Natural killer cell treated with Interleukin-12 subunit alpha and Interleukin-12 subunit beta and Interleukin-15 and Interleukin-18, amount 100 ng/mL, for 72 hours (primary cell): ENCODE measurements at places on chromosomes 4 and X. TPM values are rescaled to one million over a fixed set of nuclear protein-coding genes. Genes with fewer than 3 reads are reported as not detected.

DNA sequence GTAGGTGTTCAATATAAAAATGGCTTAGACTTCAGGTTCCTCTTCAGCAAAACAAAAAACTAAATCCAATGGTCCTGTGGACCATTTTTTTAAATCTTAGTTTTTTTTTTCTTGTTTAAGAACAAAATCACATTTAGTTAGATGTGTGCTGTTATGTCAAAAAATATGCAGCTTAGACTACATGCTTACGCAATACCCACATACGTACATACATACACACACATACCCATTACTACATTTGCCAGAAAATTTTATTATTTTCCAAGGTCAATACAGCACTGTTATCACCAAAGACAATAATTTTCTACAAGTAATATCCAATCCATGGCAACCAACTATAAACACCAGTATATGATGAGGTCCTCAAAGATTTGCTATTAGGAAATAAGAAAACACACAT is 144.1 kb downstream of the PDGFC start:
- H3K4me1 ChIP-seq: no peaks in the 10 kb centered on the region
- no peak for DNase-seq
- H3K27me3 ChIP-seq: no peaks in the 10 kb centered on the region
- no peaks in the 10 kb centered on the region for H3K36me3 ChIP-seq
- H3K27ac ChIP-seq: no peak overlapping the region

DNA sequence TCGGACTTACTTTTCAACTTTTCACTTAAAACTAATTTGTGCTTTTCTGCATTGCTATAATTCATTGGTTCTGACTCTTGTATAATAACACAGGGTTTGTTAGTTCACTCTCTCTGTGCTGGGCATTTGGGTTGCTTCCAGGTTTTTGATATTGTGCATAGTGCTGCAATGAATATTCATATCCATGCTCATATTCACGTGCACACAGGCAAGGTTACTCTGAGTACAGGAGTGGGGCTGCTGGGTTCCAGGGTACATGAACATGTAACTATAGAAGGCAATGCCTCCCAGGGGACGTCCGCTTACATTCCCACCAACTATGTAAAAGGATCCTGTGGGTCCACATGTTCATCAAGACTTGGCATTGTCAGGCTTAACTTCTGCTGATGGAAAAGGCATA is 117.2 kb downstream of the ADGRA3 start:
- H3K4me3 ChIP-seq: no peak overlapping the region
- no peak for DNase-seq

GRCh38 chrX:30814978-30815377 is 74.1 kb downstream of the TAB3 start:
- no peak for DNase-seq
- H3K4me3 ChIP-seq: no peak overlapping the region
- no peaks in the 10 kb centered on the region for H3K4me1 ChIP-seq
- no peaks in the 10 kb centered on the region for H3K36me3 ChIP-seq
- H3K27ac ChIP-seq: no peak overlapping the region
- no peaks in the 10 kb centered on the region for H3K27me3 ChIP-seq

GRCh38 chr4:114251020-114251419 is 271.6 kb upstream of the ARSJ start:
- H3K36me3 ChIP-seq: no peaks in the 10 kb centered on the region
- no peaks in the 10 kb centered on the region for H3K4me1 ChIP-seq

DNA sequence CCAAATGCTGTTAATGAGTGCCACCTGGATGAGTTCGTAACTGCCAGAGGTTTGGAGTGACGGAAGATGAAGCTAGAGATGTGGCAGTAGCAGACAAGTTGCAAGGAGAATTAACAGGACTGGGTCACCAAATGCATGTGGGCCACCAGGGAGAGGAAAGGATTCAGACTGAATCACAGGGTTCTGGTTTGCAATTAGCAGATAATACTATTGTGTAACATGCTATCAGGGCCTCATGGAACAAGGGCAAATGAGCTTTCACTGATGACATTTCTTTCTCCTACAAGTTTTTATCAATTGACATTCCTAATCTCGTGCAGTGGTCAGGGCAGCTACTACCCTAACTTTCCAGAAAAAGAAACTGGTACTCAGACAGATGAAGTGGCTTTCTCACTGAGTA is 21.4 kb downstream of the GAB3 start:
- peaks cover 2% of the 10 kb centered on the region for H3K27me3 ChIP-seq
- peaks cover 14% of the 10 kb centered on the region for H3K36me3 ChIP-seq
- H3K27ac ChIP-seq: peak overlapping the region; percentile 99
- peak overlapping the region; percentile 83 for H3K4me3 ChIP-seq
- H3K4me1 ChIP-seq: peaks cover 80% of the 10 kb centered on the region
- DNase-seq: no peak

GRCh38 chrX:148542481-148543255 is 42.3 kb downstream of the AFF2 start:
- no peak overlapping the region for H3K27ac ChIP-seq
- H3K4me1 ChIP-seq: no peaks in the 10 kb centered on the region

GRCh38 chrX:70422851-70423341 is at the start of gene GDPD2:
TSS of gene GDPD2 (plus strand) at chrX:70423314. CDS start at chrX:70424985, 1,671 bp downstream.
- H3K4me1 ChIP-seq: no peaks in the 10 kb centered on the region
- H3K36me3 ChIP-seq: no peaks in the 10 kb centered on the region
- H3K4me3 ChIP-seq: no peak within 1 kb of the TSS
- no peaks in the 10 kb centered on the region for H3K27me3 ChIP-seq
- H3K27ac ChIP-seq: no peak within 1 kb of the TSS

DNA sequence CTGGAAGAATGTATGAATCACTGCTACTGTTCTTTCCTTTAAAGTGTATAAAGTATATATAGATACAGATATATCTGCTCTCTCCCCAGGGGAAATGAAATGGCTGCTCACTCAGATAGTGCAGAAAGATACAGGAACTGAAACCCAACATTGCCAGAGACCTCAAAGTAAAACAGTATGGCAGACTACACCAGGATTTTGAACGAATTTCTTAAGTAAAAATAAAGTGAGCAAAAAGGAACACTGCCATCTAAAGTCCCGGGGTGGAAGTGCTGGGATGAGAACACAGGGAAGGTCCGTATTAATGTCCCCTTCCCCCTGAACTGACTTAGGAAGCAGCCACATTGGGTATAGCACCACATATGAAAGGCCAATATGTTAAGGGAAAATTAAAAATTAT is 93.4 kb downstream of the TMA16 start:
- no peak for DNase-seq
- H3K36me3 ChIP-seq: no peaks in the 10 kb centered on the region
- no peak overlapping the region for H3K4me3 ChIP-seq
- no peak overlapping the region for H3K27ac ChIP-seq
- H3K4me1 ChIP-seq: no peaks in the 10 kb centered on the region

- no peak within 1 kb of the TSS for H3K27ac ChIP-seq
- peaks cover 54% of the 10 kb centered on the region for H3K27me3 ChIP-seq
- DNase-seq: no peak
- H3K36me3 ChIP-seq: no peaks in the 10 kb centered on the region
- H3K4me1 ChIP-seq: peaks cover 8% of the 10 kb centered on the region
Observed at GRCh38 chr4:76251441-76252270, at the start of gene FAM47E. TSS of gene FAM47E (plus strand) at chr4:76251721. CDS start at chr4:76251747, 26 bp downstream.

GRCh38 chrX:115018944-115019343 is 1.5 kb upstream of the IL13RA2 start:
- no peak for DNase-seq
- H3K27me3 ChIP-seq: peaks cover 9% of the 10 kb centered on the region
- no peak overlapping the region for H3K27ac ChIP-seq

DNA sequence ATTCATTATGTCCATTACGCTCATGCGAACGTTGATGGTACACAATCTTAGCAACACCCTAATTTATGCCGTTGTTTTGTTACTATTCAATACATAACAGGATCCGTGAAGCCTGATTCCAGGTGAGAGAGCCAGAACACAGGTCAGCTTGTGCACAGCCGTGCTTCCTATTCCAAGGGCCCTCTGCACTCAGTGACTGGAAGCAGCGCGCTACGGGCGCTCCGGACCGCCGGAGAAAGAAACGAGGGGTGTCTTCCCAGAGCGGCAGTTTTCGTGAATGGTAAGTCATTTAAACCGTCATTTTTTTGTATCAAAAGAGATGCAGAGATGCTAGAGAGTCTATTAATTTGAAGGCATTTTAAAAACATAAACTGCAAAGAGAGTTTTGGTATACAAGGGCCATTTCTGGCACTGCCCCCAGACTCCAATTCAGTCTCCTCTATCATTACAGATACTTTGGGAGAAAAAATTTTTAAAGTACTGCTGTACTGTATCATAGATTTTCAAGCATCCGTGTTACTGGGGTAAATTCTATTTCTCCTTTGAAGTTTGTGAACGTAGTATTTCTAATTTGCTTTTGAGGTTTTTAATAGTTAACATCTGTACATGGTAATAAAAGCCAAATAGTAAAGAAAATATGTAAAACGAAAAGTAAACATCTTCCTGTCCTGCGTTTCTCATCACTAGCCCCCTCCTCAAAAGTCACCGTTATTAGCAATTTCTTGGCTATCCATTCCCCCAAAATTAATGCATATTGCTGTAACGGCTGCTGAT is 6.6 kb downstream of the SLC25A5 start:
- no peaks in the 10 kb centered on the region for H3K27me3 ChIP-seq
- peaks cover 10% of the 10 kb centered on the region for H3K36me3 ChIP-seq
- no peak for DNase-seq

GRCh38 chrX:35150642-35151239 is 208.1 kb downstream of the FAM47B start:
- no peak overlapping the region for H3K4me3 ChIP-seq
- no peaks in the 10 kb centered on the region for H3K4me1 ChIP-seq
- no peaks in the 10 kb centered on the region for H3K36me3 ChIP-seq
- H3K27ac ChIP-seq: no peak overlapping the region
- no peak for DNase-seq

NDST4 gene
- not detected for total RNA-seq

BTC gene
- not detected for total RNA-seq

CENPVL1 gene
- not detected for total RNA-seq

WDFY3 gene
- total RNA-seq: 0.59 TPM

ARMCX4 gene
- total RNA-seq: 7.4 TPM

HGFAC gene
- total RNA-seq: not detected

IL1RAPL1 gene
- total RNA-seq: not detected

G3BP2 gene
- 159 TPM for total RNA-seq

RPL9 gene
- 1,126 TPM for total RNA-seq

GAGE12H gene
- total RNA-seq: not detected
